ENCODE measurements at places on chromosomes 11 and 22.
A peak's percentile ranks its signal among the peaks of the same experiment; 100 is the strongest.

GRCh38 chr11:94926698-94927237 is 46.6 kb downstream of the CWC15 start:
- DNase-seq: no peak

GRCh38 chr22:42169055-42169469 is 38.5 kb upstream of the CYP2D6 start:
- DNase-seq: peak; percentile 78

- no peak for DNase-seq
Observed at GRCh38 chr22:25366876-25367466, 147.5 kb downstream of the CRYBB2 start.

DNA sequence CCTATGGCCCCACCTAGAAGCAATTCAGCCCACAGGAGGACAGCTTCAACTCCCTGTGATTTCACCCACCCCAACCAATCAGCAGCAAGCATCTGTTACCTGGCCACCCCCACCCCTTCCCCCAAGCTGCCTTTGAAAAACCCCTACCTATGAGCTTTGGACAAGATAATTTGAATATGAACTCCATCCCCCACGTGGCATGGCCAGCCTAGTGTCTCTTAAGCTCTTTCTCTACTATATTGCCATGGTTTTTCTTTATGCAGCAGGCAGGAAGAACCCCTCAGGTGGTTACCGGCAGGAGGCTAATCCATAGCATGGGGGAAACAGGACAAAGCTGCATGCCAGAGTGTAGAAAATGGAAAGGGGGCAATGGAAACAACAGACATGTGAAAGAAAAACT is 29.0 kb downstream of the CTSC start:
- DNase-seq: no peak

- no peak for DNase-seq
Observed at GRCh38 chr11:120501440-120501839, 10.1 kb upstream of the GRIK4 start.

DNA sequence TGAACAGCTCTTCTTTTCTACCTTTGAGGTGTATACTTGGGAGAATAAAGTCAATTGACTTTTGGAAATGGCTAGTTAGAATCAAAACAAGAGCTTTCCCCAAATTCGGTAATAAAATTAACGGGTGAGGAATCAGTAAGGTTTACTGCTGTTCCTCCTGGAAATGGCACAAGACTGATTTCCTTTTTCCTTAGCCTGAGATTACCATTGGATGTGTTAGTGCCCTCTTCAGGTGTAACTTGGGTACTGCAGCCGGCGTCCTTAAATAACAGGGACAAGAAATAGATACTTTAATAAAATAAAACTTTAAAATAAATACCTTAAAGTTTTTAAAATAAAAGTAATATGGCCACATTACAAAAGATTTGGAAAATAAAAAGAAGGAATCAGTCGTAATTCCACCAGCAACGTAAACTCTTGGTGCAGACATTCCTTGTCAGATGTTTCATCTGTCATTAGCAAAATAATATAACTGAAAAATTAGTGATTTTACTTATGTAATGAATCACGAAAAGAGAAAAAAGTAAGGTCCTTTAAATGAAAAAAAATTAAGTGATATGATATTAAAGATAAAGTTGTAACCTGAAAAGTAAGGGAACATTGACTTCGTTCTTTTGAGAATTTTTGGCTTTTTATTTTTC is 29.7 kb downstream of the ZFTA start:
- DNase-seq: peak; percentile 77

DNA sequence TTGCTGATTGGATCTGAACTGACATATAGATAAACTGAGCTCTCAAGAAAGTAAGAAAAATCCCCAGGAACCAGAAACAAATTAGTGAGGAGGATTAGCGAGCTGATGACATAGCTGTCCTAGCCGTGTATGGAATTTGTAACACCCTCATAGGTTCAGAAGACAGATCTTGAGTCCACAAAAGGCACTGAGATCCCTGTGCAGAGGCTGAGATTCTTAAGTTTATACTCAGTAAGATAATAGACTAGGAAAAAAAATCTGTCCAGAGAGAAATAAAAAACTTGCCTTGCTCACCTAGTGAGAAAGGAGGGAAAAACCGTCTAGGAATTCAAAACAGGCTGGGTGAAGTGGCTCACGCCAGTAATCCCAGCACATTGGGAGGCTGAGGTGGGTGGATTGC is 4.6 kb downstream of the NUMA1 start:
- DNase-seq: no peak
